ENCODE measurements at places on chromosomes 4 and X. TPM values are rescaled to one million over a fixed set of nuclear protein-coding genes. Genes with fewer than 3 reads are reported as not detected.

The AFM gene
- total RNA-seq = not detected

The PCDH11X gene
- not detected for total RNA-seq

The VCX2 gene
- total RNA-seq = not detected

The CHRNA9 gene
- total RNA-seq = 0.14 TPM

The ZNF674 gene
- 5.0 TPM for total RNA-seq
